ENCODE measurements at places on chromosomes 12 and 14.

GRCh38 chr12:132554845-132555630 is 55.3 kb downstream of the LRCOL1 start:
- DNase-seq, result no peak

DNA sequence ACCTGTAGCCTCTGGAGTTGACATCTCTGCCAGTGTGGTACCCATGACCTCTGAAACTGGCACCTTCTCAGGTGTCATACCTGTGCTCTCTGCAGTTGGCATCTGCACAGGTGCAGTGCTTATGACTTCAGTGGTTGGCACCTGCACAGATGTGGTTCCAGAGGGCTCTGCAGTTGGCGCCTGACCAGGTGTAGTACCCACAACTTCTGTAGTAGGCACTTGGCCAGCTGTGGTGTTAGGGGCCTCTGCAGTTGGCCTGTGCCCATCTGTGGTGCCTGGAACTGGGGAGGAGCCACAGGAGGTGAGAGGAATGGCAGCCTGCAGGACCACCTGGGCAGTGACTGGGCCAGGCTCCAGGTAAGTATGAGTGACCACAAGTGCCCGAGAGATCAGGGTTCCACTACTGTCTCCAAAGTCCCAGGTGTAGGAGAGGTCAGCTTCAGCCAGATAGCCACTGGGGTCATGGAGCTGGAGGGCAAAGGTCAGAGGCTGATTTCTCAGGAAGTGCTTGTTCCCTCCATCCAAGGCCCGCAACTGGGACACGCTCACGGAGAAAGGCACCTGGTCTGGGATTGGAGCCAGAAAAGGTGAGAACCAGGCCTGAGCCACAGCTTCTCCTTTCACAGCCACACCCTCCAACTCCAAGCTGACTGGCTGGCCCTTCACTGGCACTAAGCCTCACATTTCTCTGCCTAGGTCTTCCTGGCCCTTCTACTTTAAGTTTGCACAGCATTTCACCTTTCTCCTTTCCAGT is 8.6 kb downstream of the PMEL start:
- peak; percentile 81 for DNase-seq

GRCh38 chr14:70887737-70888499 is 19.3 kb upstream of the PCNX1 start:
- DNase-seq, result no peak

DNA sequence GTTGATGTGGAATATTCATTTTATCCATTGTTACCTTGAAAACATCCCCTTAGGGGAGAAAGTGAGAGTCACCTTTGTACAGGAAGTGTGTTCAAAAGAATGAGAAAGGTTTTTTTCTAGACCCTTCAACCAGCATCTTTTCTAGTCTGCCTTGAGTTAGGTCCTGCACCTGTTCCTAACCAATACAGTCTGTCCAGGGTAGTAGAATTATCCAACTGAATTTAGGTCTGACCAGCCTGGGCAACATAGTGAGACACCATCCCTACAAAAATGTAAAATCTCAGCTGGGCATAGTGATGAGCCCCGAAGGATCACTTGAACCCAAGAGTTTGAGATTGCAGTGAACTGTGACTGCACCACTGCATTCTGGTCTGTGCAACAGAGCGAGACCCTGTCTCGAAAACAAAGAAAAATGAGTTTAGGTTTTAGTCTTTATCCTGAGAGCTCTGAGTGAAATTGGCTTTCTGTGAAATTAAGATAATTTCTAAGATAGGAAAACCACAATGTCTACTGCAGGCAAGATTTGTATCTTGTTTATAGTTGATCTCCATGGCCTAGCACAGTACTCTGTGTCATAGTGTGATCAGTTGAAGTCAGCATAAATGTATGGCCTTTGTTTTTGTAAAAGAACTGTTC is 25.2 kb downstream of the ARHGAP5 start:
- DNase-seq, result no peak

DNA sequence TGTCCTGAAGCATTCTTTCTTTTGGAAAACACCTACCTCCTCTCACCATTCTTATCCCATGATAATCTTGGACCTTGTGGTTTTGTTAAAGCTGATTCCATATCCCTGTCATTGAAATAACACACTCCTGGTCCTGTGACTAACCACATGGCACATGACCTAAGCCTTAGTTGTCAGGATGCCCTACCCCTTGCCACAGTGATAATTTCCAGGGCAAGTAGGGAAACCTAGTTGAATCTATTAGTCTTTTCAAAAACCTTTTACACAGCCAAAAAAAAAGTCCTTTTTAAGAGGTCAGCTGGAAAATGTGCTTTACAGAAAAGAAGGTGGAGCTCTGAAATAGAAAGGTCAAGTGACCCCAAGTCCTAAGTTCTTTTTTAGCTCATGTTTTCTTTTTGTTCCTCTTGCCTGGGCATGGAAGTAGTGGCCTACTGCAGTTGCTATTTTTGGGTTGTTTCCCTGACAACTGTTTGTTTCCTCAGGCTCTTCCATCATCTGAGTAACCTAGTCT is 608.4 kb downstream of the LRFN5 start:
- no peak for DNase-seq

- peak; percentile 73 for DNase-seq
Measured at GRCh38 chr12:82174383-82174782, 183.8 kb downstream of the CCDC59 start.

DNA sequence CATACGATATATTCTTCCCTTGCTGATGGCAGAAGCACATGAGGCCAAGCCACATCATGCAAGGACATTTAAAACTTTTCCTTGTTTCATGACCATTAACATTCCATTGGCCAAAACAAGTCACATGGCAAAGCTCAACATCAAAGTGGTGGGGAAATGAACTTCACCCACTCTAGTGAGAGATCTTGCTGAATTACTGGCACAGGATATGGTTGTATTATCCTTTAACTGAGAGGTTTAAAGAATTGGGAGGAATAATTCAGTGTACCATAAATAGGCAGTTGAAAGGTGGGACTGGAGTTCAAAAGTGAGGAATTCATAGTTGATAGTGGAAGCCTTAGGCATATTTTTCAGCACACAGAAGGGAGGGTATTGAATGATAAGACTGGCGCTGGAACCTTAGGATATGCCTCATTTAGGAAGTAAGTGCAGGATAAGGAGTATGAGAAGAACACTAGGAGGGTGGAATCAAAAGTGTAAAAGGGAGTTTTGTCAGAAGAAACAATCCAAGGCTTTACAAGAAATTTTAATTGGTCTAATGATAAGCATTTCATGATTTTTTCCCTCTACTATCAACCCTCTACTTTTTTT is 398.8 kb downstream of the C12orf75 start:
- no peak for DNase-seq

- DNase-seq, result no peak
Measured at GRCh38 chr14:54117396-54117795, 160.8 kb upstream of the BMP4 start.

DNA sequence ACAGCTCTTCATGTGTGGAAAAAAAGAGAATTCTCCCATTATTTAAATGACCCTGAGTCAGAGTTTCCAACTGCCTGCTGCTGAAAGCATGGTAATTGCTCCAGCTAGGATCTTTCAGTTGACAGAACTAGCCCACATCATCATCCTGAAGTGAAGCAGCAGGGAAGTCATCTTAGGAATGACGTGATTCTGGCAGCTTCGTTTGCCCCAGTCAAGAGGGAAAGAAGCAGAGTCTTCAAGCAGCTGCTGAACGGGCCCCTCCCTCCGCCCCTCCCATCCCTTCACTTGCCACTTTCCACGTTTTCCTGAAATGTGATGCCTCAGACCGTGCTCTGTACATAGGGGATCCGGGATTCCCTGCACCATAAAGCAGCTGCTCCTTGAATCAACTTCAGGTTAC is 455.0 kb upstream of the TMEM132C start:
- DNase-seq, result no peak

DNA sequence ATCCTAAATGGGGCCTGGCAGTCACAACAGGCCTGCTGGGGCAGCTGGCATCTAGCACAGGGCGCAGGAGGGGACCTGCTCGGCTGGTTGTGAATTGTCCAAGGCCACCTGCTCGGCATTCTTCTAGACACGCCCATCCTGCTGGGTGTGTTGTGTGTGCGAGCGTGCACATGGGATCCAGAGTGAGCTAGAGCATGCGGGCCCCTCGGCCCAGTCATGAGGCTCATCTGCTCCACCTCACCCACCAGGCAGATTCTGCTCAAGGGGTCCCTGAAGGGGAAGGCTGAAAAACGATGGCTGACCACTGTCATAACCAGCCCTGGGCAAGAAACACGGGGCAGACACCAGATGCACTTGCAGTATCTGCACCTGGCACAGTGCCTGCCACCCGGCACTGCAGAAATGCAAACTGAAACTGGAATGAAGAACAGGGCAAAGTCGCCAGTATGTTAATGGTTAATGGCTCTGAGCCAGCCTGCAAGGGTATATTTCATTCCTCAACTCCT is 31.8 kb downstream of the MAX start:
- DNase-seq, result peak; percentile 85

GRCh38 chr12:71685312-71685906 is 473 bp upstream of the TMEM19 start:
- no peak for DNase-seq

GRCh38 chr12:42625611-42626010 is 36.1 kb upstream of the PRICKLE1 start:
- DNase-seq, result peak; percentile 26

- peak; percentile 61 for DNase-seq
Measured at GRCh38 chr12:45215419-45216229, at the start of gene ANO6. TSS of gene ANO6 (plus strand) at chr12:45216095. CDS start at chr12:45216322, 227 bp downstream.

DNA sequence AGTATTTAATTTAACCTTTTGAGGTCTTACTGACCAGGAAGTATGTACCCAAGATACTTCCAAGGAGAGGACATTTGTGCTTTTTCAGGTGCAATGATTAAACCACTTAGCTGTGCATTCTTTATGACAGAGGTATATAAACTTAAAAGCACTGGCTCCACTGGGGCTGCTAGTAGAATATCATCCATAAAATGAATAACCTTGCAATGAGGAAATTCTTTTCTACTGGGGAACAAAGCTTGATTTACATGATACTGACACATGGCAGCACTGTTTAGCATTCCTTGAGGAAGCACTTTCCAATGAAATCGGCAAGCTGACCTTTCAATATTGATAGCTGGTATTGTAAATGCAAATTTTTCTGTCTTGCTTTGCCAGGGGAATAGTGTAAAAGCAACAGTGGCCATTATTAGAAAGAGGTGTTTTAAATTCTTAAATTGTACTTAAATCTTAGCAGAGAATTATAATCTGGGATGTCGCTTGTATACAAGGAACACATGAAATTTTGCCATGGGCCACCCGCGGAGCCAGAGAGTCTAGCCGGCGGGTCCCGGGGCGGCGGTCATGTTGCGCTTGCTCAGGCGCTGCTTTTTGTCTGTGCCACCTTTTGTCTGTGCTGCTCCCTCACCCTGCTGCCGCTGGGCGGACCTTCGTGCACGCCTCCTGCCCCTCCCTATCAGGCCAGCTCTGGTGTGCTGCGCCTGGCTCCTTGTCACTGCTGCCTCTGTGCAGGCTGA is 20.9 kb upstream of the BLTP3B start:
- DNase-seq, result peak; percentile 70

GRCh38 chr12:119684711-119685369 is 16.9 kb downstream of the PRKAB1 start:
- no peak for DNase-seq

- no peak for DNase-seq
Measured at GRCh38 chr14:84129007-84129406, 1400.9 kb upstream of the FLRT2 start.

GRCh38 chr14:51865953-51866747 is 5.7 kb downstream of the GNG2 start:
- DNase-seq, result no peak

DNA sequence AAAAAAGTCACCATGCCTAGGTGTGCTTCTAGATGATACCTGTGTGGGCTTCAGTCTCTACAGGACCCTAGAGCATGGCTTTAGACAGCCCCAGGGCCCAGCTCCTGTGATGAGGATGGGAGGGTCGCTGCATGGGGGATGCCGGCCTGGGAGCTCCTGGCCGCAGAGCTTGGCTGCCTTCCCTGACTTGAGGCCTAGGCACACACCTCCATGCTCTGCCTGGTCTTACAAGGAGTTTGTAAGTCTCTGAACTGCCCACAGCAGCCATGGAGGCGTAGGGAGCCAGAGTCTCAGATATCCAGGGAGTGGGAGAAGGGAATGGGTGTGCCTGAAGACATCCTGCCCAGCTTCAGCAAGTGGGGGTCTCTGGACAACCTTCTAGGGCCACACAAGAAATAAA is 149.5 kb upstream of the MYL2 start:
- no peak for DNase-seq

GRCh38 chr14:77862154-77862786 is 62.4 kb downstream of the ADCK1 start:
- peak; percentile 10 for DNase-seq

DNA sequence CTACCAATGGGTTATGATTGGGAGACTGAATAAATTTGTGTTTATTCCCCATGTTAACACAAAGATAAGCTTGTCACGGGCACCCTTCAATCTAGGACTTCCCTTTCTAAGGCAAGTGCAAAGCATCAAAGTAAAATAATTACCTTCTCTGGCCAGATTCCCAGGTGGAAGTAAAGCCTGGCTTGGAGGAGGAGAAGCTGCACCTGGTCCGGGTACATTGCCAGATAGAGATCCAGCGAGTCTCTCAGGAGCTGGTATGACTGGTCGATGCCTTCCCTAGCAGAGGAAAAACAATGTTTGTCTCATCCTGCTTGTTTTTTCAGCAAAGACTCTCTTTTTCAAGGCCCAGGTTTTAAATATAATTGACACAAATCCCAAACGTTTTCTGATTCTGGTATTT is 24.9 kb downstream of the FBXO21 start:
- peak; percentile 86 for DNase-seq

GRCh38 chr12:76899522-76899921 is 20.7 kb upstream of the CSRP2 start:
- DNase-seq, result no peak

DNA sequence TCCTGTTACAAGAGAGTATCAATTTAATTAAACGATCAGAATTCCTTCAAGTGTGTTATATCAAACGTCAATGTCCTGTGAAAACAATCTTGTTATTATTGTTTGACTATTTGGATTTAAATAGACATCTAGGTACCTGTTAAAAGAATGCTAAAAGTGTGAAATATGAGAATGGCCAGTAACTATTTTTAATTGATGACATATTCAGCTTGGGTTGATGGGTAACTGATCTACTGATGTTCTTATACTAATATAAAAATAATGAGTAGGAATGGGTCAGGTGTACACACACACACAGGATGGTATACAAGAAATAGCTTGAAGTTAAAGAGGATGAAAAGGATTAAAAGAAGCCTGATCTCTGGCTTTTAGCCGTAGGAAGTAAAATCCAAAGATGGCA is 146.0 kb downstream of the SLC38A4 start:
- DNase-seq, result no peak

DNA sequence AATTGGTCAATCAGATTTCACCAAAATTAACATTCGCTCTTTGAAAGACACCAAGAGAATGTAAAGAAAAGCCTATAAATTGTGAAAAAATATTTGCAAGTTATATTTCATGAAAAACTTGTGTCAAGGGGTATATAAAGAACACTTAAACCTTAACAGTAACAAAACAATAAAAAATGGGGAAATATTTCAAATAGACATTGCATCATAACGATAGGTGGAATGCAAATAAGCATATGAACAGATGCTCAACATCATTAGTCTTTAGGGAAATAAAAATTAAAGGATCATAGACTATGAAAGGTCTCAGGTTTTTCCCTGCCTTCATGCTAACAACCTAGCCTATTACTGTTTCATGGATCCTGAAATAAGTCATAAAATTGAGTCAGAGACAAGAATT is 64.3 kb downstream of the COCH start:
- no peak for DNase-seq

GRCh38 chr12:53937596-53938325 is 870 bp upstream of the HOXC13 start:
- no peak for DNase-seq

- DNase-seq, result no peak
Measured at GRCh38 chr12:13233830-13234641, 37.5 kb downstream of the EMP1 start.

GRCh38 chr14:35423621-35424020 is 19.1 kb upstream of the NFKBIA start:
- no peak for DNase-seq
